ENCODE measurements at places on chromosomes 7 and 10.

GRCh38 chr7:7653593-7654187 lies 13.1 kb downstream of the UMAD1 start:
- no peak for DNase-seq

DNA sequence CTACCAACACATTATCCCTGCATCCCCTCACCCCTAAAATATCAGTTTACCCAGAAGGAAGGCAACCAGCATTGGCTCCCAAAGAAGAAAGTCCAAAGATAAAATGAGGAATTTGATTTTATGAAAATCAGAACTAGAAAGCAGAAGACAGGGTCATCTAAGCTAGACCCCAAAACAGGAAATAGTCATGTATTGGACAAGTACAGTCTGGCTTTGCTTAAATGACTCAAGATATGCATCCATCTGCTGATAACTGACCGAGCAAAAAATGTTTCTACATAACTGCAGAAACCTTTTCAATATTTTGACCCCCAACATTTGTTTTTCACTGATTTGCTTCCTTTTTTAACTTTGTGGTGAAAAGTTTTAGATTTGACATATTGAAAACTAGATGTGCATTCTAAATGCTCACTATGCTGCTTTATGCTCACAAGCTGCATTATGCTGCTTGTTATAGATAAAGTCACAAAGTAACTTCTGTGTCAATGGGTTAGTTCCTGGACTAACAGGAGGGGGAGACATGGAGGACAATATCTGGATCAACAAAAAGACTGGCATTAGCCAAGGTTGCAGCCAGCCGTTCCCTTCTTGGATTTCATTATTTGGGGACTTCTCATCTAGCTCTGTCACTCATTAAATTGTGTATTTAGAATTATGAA lies 227.0 kb downstream of the INHBA start:
- DNase-seq = no peak

DNA sequence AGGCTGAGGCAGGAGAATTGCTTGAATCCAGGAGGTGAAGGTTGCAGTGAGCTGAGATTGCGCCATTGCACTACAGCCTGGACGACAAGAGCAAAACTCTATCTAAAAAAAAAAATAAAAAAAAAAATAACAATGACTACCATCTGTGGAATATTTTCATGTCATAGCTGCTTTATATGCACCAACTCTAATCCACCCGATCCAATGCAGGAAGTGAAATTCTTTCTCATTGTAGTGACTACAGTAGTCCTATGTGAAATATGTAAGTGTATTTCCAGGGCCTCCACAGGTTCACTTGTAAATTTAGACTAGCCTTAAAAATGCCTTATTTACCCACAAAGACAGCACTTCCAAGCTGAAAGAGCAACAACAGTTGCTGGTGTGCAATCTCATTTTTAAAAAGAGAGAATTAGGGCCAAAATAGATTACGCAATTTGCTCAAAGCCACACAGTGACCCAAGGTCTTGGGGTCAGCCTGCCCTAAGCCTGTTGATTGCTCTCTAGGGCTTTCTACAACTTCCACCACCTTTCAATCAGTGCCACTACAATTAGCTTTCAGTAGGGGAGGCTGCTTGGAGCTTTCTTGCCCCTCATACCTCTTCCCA lies 25.8 kb upstream of the EGFR start:
- DNase-seq = no peak

DNA sequence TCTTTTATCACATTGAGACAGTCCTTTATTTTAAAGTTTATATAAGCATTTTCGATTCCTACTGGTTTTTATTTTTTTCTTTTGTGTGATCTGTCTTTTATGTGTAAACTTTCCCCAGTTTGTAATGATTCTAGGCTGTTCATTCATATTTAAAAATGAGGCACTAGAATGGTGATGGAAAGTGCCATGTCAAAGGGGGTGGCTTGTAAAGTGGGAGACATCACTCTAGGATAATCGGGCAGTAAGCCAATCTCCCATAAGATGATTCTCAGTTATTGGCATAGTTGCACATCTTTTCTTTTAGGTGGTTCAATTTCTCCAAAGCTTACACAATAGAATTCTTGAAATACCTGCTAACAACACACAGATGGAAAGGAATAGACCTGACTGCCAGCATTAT lies 90.4 kb downstream of the ABCA13 start:
- DNase-seq = no peak

- no peak for DNase-seq
These were observed 89.0 kb upstream of the NPTX2 start for GRCh38 chr7:98528079-98528478.
